ENCODE measurements at places on chromosomes 7 and 10.

GRCh38 chr10:18449611-18450026 is 201.8 kb downstream of the NSUN6 start:
- DNase-seq: no peak

- DNase-seq: no peak
Observed at GRCh38 chr7:128665057-128665456, 7.0 kb upstream of the GARIN1A start.

DNA sequence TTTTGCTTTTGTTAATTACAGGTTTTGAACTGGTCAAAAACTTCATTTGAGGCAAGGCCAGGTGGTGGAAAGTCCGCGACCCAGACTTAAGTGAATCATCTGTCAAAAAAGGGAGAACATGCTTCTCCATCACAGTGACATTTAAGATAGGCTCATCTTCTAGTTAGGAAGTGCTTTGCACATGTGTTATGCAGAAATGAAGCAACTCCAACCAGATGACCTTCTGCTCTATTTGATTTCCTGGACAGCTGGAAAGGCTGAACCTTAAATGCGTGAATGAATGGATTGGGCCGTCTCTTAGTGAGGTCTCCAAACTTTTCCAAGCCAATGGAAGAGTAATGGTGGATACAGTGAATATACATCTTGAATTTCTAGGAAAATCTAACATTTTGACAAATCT is 101.6 kb upstream of the FAM13C start:
- no peak for DNase-seq

DNA sequence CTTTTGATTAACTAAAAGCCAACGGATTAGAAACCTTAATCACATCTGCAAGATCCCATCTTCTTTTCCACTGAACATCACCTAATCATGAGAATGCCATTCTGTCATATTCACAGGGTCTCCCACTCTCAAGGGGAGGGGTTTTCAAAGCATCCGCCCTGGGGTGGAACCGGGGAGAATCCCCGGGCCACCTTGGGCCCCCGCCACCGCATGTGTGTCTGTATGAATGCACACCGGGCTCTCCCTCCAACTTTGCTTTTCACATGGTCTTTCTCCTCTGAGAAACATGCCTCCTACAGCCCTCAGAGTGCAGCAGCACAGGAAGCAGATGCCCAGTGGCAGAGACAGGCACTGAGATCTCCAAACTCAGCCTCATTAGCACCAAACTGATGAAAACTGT is 233.2 kb upstream of the PPP2R2D start:
- DNase-seq: no peak

DNA sequence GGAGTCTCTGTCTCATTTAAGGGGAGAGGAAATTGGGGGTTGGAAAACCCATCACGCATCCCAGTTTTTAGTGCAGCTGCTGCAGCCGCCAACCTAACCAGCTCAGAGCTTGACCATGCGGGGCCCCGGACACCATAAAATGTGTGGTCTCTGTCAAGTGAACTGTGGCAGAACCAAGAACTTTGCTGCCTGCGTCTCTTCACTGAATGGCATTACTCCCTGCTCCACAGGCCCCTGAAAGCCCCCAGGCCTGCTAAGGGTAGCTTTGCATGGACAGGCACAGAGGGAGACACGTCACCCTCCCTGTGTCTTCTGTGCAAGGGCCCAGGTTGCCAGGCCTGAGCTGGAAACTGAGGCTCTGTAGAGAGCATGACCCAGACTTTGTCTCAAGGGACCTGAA is 144.6 kb upstream of the GPR26 start:
- no peak for DNase-seq

- no peak for DNase-seq
Observed at GRCh38 chr7:92042056-92042737, 92.1 kb downstream of the CYP51A1 start.

DNA sequence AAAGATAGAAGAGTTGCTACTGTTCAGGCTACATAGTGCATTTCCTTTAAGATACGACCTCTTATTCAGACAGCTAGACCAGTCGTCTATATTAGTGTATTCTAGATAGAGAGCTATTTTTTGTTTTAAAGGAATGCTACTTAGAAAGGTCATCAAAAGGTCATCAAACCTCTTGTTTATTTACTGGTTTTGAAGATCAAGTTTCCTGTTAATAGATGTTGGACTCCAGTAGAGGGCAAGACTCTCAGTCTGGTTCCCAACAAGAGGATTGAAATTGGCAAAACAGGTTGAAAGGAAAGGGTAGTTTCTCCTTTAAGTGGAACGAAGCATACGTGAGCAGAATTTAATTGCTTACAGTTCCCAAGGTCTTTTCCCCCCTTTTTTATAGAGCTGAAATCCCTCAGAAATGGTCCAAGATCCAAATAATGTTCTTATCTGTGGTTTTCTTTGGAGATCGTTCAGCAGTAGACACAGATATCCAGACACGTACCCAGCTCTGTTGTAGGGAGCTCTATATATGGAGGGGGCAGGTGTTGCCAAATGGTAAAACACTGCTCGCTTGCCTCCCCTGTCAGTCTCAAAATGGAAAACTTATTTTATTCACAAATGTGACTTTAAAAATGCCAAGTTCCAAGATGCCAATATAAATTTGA is 37.2 kb downstream of the BAMBI start:
- no peak for DNase-seq

GRCh38 chr7:44059219-44060090 is 5.9 kb downstream of the PGAM2 start:
- no peak for DNase-seq

DNA sequence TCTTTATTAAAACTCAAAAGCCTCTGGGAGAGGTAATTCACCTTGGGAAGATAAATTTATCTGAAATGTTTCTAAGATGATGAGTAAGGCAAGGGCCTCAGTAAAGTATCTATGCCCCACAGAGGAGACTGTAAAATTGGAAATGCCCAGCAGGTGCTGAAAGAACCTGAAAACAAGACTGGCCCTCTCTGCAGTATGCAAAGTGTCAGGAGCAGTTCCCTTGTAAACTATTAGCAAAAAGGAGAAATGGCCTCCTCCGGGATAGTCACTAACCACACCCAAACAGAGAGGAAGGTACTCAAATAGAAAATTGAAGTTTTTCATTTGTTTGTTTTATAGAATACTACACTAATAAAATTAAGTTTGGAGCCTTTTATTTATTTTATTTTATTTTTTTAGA is 81.2 kb downstream of the FZD1 start:
- no peak for DNase-seq

GRCh38 chr10:110569122-110569521 is 1.6 kb downstream of the SMC3 start:
- no peak for DNase-seq

- DNase-seq: no peak
Observed at GRCh38 chr10:86556532-86556931, 34.9 kb upstream of the WAPL start.

- no peak for DNase-seq
Observed at GRCh38 chr10:43958964-43959363, 310.3 kb upstream of the ZNF32 start.

DNA sequence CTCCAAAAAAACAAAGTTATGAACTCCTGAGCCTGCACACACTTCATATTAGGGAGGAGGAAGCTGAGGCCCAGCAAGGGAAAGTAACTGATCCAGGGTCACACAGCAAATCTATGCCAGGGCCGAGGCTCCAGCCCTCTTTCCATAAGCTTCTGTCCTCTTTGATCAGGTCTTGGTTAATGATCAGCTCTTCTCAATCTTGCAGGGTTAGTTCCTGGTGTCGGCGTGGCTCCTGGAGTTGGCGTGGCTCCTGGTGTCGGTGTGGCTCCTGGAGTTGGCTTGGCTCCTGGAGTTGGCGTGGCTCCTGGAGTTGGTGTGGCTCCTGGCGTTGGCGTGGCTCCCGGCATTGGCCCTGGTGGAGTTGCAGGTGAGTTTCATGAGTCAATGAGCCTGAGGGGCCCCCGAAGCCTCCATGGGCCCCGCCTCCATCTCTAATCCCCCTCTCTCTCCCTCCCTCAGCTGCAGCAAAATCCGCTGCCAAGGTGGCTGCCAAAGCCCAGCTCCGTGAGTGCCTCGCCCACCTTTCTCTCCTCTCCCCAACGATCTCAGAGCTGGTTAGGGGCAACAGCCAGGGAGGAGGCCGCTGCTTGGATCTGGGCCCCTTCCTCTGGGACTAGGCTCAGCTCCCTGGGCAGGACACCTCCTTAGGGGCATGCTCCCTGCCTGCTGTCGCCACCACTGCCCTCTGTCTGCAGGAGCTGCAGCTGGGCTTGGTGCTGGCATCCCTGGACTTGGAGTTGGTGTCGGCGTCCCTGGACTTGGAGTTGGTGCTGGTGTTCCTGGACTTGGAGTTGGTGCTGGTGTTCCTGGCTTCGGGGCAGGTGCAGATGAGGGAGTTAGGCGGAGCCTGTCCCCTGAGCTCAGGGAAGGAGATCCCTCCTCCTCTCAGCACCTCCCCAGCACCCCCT is 23.7 kb upstream of the LIMK1 start:
- no peak for DNase-seq

- peak; percentile 87 for DNase-seq
Observed at GRCh38 chr7:92916770-92917224, 80.4 kb upstream of the CDK6 start.

GRCh38 chr10:35784751-35785150 is 142.7 kb upstream of the FZD8 start:
- no peak for DNase-seq

GRCh38 chr7:118324790-118325449 is 100.4 kb downstream of the ANKRD7 start:
- DNase-seq: no peak

DNA sequence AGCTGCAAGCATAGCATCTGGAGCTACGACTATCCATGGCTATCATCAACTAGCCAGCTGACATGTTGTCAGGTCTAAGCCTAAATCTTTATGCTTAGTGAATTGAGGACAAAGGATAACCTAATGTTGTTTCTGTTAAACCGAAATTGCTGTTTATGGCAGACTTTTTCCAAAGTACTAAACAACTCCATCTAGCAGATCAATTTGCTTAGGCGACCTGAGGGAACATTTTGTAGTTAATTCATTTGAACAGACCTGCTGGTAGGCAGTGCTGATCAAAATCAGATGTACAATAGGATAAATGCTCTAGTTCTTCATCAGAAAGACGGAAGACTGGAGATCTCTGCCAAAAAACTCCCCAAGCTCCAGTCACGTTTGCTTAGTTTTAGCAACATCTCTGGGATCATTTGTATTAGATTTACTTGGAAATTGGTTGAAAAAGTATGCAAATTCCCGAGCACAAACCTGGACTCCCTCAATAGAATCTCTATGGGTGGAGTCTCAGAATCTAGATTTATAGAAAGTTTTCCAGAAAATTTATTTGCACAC is 301.6 kb upstream of the NRP1 start:
- DNase-seq: no peak

DNA sequence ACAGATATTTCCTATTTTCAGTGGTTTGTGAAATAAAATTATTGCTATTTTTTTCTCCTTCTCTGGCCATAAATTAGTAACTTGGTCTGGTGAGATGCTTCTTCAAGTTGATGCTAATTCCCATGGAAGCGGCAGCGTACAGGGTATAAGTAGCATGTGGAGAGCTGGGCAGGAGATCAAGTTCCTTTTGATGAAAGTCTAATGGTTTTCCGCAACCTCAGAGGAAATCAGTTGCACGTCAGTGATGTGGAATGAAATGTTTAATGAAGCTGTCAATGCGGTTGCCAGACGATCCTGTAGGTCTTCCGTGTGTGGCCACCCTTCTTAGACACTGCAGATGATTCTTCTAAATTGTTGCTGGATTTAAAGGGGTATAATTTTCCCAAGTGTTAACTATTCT is 236.4 kb upstream of the GRM3 start:
- DNase-seq: no peak

DNA sequence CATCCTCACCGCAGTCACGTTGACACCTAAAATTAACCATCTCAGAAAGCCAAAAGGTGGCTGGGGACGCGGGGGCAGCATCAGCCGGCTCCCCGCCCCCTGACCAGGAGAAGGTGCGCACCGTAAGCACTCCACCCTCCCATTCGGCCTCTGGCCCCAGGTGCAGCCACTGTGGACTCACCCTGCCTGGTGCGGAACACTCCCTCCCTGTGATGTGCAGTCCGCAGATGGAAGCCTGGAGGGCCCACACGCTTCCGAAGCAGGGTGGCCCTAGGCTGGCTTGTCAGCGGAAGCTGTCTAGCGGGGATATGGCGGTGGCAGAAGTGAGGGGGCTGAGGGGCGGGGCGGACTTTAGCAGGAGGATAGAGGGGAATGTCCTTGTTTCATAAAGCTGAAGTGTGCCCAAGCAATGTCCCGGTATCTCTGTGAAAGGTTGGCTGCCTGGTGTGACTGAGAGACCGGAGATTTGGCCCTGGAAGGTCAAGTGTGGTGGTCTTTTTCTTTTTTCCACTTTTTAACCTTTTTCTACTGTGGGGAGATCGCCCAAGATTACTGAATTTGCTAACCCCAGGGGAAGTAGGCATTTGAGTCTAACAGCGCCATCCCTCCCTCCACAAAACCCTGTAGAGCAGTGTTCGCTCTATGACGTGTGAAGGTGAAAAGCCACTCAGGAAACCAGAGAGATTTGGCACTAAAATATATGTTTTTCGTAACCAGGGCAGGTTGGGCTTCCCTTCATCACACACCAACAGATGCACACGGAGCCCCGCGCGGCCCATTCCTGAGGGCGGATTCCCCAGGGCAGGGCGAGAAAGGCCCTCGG is 74.7 kb downstream of the CXCL12 start:
- no peak for DNase-seq

DNA sequence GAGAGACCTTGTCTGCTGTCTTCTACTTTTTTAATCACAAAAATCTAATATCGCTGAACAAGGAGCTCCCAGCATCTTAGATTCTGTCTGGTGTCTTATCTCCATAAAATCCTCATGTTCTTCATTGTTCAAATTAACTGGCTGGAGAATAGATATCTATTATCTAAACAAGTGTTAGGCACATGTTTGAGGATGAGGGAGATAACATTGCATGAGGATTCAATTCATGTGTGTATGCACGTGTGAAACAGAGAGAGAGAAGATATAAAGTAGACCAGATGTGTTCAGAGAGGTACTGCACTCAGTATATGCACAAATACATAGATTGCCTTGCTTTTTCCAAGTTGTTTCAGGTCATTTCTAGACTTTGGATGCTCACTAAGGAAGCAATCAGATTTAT is 5.4 kb downstream of the BMPER start:
- DNase-seq: no peak

- no peak for DNase-seq
Observed at GRCh38 chr10:11667756-11668155, 56.3 kb upstream of the USP6NL start.

- no peak for DNase-seq
Observed at GRCh38 chr7:95824616-95825015, 52.3 kb downstream of the DYNC1I1 start.

GRCh38 chr10:121478556-121478955 is 119.7 kb downstream of the FGFR2 start:
- DNase-seq: no peak

Data from AG10803 (cell line).